ENCODE measurements at places on chromosomes 7 and 10. TPM values are rescaled to one million over a fixed set of nuclear protein-coding genes. Genes with fewer than 3 reads are reported as not detected.

- DNase-seq: no peak
Measured at GRCh38 chr10:99870123-99870730, 87.8 kb downstream of the ABCC2 start.

GRCh38 chr7:148398844-148399365 lies 191.7 kb upstream of the C7orf33 start:
- no peak for DNase-seq

DNA sequence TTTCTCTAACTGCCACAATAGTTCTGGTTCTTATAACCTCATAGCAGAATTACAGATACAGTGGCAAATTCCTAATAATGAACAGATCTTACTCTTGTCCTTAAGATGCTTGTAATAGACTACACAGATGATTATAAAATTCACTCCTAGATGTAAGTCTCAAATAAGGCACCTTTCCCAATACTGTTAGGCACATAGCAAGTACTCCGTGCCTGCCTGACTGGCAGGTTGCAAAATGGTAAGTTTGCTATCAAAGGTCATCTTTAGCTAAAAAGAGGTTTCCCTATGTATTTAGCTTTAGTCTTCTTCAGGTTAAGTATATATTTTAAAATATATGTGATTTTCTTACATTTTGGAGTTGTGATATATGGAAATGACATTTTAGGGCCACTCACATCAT lies 50.4 kb upstream of the FHIP2A start:
- DNase-seq: no peak

GRCh38 chr10:59627366-59628018 lies 82.2 kb downstream of the SLC16A9 start:
- no peak for DNase-seq

GRCh38 chr10:95208702-95209391 lies 14.8 kb downstream of the ACSM6 start:
- DNase-seq: no peak

DNA sequence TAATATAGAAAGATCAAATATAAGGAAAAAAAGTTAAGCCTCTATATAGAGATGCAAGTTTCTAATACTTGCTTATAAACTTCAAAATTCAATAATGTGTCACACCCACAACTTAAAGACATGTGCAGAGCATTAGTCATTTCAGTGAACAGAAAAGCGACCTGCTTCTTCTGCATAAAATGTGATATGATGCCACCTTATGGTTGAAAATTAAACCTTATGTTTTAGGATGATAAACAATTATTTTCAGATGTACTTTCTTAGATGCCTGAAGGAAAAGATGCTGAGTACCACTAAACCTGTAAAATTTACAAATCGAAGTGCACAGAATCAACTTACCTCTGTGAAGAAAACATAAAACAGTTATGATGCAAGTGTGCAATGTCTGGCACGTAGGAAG lies 96.0 kb downstream of the MTERF1 start:
- DNase-seq: no peak

GRCh38 chr10:32959006-32959920 lies 1.2 kb upstream of the ITGB1 start:
- no peak for DNase-seq

DNA sequence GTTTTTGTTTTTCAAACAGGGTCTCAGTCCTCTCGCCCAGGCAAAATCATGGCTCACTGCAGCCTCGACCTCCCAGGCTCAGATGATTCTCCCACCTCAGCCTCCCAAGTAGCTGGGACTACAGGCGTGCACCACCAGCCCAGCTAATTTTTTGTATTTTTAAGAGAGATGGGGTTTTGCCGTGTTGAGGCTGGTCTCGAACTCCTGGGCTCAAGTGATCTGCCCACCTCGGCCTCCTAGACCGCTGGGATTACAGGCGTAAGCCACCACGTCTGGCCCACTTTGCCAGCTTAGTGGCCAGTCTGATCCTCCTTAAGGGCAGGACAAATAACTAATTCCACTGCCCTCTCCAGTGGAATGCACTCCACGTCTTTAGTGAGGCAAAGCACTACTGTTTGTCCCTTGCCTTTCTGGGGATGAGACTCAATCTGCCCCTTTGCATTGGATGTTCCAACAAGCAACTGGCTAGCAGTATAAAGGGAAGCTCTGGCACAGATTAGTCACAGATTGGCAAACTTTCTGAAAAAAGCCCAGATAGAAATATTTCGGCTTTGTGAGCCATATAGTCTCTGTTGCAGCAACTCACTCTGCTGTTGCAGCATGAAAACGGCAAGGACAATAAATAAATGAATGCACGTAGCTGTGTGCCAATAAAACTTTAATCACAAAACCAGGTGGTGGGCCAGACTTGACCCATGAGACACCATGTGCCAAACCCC lies 143.8 kb upstream of the RHEB start:
- DNase-seq: no peak

GRCh38 chr10:75049316-75050148 lies 61.9 kb upstream of the SAMD8 start:
- no peak for DNase-seq

DNA sequence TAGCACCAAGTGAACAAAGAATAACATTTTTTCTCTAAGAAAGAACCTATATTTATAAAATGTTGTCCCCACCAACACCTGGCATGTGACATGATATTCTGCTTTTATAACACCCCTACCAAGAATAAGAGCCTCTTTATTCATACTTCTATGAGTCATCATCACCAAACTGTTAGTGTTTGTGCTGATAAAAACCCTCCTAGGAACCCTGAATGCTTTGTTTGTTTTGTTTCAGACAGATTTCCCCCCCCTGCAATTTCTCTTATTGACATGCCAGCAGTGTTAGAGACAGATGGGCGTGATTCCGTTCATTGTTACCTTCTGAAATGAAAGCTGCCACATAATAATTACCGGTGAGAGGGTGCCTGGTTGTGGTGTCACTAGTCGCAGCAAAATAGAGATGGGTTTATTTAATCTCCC lies 651.1 kb downstream of the SORCS1 start:
- no peak for DNase-seq

DNA sequence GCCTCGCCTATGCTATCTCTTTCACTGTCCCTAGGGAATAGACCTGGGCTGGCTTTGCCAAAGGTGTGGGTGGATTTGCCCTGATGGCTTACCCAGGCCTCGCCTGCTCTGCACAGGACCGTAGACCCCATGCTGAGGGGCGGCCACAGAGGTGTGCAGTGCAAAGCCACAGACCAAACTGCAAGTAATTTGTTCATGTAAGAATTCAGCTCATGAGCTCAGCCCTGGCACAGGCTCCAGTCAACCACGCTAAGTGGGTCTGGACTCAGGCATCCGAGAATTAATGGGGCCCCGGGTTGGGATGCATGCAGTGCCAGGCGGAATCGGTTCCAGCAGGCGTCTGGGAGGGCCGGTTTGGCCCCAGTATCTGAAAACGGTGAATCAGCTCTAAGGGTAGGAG lies 445.2 kb downstream of the DNAJB6 start:
- no peak for DNase-seq

DNA sequence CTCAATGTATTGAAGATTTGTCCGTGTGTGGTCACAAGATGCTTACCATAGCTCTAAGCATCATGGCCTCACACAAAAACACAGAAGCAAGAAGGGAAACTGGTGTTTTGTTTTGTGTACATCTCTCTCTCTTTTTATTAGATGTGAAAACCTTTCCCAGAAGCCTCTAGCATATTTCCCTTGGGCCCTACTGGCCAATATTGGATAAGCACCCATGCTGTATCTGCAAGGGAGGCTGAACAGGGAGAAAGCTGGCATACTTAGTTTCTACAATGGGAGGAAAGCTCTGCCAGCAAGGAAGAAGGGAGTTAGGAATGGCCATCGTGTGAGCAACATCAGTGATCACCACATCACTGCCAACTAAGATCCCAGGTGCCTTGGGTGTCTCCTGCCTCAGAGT lies 9.6 kb upstream of the NAMPT start:
- DNase-seq: no peak

GRCh38 chr7:102424129-102424551 lies 9.2 kb upstream of the ORAI2 start:
- DNase-seq: no peak

DNA sequence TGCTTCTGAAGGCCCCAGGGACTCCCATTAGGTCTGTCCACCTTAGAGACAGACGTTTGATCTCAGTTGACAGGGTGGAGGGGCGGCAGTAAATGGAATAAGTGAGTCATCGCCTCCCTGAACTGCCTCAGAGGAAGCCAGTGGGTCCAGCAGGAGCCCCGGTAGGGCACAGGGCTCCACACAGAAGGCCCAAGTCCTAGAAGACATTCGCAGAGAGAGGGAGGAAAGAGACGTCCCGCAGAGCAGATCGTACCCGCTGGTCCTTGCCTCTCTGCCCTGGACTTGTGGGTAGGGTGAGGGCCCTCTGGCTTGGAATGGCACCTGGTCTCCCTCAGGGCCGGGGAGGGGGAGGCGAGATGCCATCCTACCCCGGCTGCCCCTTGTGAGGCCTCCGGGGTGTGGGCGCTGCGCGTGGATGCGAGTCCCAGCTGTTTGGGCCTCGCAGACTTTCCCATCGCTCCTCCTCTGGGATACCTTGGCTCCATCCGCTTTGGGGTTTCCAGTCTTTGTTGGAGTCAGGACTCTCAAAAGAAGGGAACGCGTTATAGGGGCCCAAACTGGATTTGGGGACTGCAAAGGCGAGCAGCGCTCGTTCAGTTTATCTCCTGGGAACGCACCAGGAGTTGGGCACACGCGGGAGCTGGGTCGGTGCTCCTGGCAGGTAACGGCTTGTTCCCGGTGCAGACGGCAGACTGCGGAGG lies 5.1 kb downstream of the TLX1 start:
- DNase-seq: no peak

- DNase-seq: no peak
Measured at GRCh38 chr7:140484479-140484878, 5.2 kb upstream of the MKRN1 start.

GRCh38 chr7:146002431-146003078 lies 114.0 kb upstream of the CNTNAP2 start:
- DNase-seq: no peak

GRCh38 chr10:78777867-78778266 lies 290.9 kb upstream of the ZMIZ1 start:
- DNase-seq: no peak

DNA sequence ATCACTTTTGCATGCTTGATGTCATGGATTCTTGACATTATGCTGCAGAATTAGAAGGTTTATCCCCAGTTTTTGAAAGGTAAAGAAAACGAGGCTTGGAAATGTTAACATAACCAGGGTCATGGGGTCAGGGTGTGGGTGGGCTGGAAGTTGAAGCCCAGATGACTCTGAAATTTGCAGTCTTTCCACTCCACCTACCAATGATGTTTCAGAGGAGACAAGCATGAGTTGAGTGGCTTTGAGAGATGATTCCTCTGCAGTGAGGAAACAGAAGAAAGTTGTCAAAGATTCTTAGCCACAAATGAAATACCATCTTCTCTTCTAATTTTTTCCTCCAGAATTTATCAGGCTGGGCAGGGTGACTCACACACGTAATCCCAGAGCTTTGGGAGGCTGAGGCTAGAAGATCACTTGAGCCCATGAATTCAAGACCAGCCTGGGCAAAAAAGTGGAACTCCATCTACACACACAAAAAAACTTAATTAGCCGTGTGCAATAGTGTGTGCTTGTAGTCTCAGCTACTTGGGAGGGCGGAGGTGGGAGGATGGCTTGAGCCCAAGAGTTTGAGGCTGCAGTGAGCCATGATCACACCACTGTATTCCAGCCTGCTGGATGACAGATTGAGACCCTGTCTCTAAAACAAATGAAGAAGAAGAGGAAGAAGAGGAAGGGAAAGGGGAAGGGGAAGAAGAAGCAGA lies 239.1 kb upstream of the AUTS2 start:
- DNase-seq: no peak

DNA sequence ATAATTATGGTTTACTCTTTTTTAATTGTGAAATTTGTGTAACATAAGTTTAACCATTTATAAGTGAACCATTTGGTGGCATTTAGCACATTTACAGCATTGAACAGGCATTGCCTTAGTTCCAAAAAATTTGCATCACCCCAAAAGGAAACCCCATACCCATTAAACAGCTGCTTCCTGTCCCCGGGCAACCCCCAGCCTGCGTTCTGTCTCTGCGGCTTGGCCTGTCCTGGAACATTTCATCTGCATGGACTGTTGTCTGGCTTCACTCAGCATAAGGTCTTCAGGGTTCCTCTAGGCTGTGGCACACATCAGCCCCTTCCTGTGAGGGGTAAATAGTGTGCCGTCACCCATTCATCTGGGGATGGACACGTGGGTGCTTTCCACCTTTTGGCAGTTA lies 6.9 kb downstream of the RET start:
- no peak for DNase-seq

The CPVL gene
- total RNA-seq: 10.1 TPM

The SORBS1 gene
- 295 TPM for total RNA-seq

The ACSM6 gene
- not detected for total RNA-seq

The CALCR gene
- total RNA-seq: not detected

The SLC26A3 gene
- total RNA-seq: not detected

The BBIP1 gene
- 45.3 TPM for total RNA-seq

The CNPY4 gene
- total RNA-seq: 16.1 TPM

The ARMC3 gene
- 3.2 TPM for total RNA-seq

The PNLIPRP1 gene
- not detected for total RNA-seq

The GBX1 gene
- total RNA-seq: not detected

The CDCA7L gene
- total RNA-seq: 11.1 TPM

The NUTM2D gene
- 3.6 TPM for total RNA-seq

The SPDYE6 gene
- total RNA-seq: not detected

The EBLN1 gene
- total RNA-seq: not detected
